ENCODE measurements at places on chromosomes 11 and 22. TPM values are rescaled to one million over a fixed set of nuclear protein-coding genes. Genes with fewer than 3 reads are reported as not detected.

DNA sequence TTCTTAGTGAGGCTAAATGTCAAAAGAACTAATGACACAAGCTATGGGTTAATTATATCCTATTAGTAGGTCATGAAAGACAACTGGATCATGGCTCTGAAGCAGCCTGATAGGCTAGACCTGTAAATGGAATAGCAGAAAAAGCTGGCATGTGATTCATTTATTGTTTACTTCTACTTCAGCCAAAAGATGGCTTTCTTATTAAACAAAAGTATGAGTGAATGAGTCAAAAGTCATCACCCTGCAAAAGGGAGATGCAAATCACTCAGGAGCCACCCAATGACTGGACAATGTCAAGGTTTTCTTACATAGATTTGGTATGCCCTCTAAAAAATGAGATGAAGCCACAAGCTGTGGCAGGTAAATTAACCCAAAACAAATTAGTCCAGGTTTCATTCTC lies 138.0 kb downstream of the TRPC6 start:
- DNase-seq = no peak

- no peak for DNase-seq
These were observed 28.7 kb downstream of the TPBGL start for GRCh38 chr11:75269367-75269660.

- peak; percentile 67 for DNase-seq
These were observed 20.1 kb downstream of the ZBTB16 start for GRCh38 chr11:114079511-114080065.

DNA sequence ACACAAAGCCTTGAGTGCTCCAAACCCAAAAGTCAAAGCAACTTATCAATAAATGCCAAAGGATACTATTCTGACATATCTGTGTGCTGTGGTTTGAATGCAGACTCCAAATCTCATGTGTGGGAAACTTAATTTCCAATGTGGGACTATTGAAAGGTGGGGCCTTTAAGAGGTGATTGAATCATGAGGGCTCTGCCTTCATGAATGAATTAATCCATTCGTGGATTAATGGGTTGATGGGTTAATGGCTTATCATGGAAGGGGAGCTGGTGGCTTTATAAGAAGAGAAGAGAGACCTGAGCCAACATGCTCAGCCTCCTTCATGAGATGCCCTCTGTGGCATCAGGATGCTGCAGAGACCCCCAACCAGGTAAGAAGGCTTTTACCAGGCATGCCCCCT lies 16.8 kb upstream of the ZNF280A start:
- DNase-seq = no peak

- no peak for DNase-seq
These were observed 1.1 kb downstream of the OR52A5 start for GRCh38 chr11:5137014-5137413.

DNA sequence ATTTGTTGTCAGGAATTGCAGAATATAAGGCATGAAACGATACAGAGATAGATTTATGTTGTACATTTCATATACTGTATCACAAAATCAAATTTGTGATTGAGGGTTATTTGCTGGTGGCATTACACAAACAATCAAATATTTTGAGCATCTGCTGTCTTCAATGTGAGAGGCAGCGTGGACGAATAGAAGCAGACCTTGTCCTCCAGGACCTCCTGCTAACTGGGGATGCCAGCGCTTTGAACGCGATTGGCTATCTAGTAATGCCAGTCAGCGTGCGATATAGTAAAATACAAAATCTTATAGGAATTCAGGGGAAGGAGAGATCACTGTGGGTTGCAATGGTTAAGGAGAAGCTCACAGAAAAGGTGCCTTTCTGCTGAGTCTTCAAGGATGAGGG lies 631 bp upstream of the SNX19 start:
- no peak for DNase-seq

DNA sequence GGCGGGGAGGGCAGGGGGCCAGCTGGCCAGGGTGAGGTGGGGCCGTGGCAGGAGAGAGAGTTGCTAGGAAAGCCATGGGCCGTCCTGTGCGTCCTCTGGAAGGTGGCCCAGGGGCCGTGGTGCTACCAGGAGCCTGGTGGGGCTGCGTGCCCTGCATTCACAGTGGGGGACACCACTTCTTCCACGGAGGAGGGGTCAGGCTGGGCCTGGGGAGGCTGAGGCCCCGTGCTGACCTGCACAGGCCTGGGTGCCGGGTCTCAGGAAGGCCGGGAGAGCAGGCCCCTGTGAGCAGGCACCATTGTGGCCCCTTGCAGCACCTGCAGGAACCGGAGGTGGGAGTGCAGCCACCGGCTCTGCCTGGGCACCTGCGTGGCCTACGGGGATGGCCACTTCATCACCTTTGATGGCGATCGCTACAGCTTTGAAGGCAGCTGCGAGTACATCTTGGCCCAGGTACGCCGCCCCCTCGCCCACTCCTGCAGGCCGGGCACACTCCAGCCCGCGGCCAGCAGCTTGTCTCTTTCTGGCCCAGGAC lies 12.0 kb downstream of the MUC5B start:
- DNase-seq = peak; percentile 89

Gene SCN3B
- total RNA-seq = 1.3 TPM
